ENCODE measurements at places on chromosomes 13 and 19.

DNA sequence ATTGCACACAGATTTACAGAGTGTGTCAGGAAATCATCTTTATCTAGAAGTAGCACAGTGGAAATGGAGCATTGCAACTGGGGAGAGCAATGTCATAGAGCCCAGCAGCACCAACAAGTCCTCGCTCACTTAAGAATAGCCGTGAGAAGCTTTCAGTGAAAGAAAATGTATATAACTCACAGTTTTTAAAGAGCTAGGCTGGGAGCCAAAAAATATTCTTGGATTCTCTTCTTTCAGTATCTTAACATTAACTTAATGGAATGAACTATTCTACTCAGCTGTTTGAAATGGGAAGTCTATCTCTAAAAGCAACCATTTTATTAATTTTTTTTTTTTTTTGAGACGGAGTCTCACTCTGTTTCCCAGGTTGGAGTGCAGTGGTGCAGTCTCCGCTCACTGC, 329.6 kb downstream of the COG6 start:
- no peak for DNase-seq

GRCh38 chr13:65825039-65825438, 1405.1 kb downstream of the PCDH9 start:
- no peak for DNase-seq

- DNase-seq: no peak
Observed at GRCh38 chr19:29545866-29546582, 20.2 kb downstream of the VSTM2B start.

DNA sequence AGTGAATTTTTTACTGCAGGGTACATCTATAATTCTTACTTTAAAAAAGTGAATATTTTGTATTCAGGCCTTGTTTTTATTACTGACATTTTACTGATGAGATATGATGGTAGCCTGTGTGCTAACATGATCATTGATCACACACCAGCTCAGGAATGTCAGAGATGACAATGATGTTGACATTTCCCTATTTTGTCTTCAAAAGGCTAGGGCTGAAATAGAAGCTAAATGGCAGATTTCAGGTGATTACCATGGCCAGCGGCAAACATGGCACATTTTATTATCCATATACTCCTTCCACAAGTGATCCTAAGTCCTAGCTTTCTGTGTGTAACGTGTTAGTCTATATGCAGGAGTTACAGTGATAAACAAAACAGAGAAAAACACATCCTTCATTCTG, 544.3 kb upstream of the MIR17HG start:
- no peak for DNase-seq

DNA sequence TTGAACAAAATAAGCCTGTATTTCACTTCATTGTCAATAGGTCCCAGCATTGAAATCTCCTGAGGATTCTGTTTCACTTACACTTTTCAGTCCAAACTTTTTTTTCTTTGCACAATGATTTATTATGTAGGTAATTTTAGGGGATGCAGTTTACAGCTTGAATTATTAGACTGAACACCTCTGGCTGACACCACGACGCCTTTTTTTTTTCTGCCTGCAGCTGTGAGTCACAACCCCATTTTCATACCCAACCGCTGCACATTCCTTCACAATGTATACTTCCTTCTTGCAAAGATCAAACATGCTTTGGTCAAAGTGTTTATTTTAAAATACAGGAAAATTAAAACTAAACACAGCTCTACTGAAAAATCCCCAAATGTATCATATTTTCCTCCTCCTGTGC, 11.4 kb downstream of the ZIC2 start:
- peak; percentile 23 for DNase-seq

DNA sequence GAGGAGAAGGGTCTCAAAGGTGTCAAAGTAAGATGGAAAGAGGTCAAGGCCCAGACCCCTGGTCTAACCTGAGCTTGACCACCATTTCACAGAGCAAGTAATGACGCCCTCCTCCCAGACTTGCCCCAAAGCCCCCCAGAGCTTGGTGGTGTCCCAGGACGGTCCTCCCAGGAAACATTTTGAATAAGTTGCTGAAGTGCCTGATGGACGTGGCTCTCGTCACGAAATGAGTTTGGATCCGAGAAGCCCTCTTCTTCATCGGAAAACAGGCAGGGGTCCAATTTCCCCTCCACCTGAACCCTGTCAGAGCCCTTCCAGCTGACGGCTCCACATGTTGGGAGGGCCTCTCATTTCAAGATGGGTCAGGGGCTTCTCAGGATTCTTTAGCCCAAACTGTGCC, 54.5 kb upstream of the TPM4 start:
- no peak for DNase-seq

Data from SW 1271 (cell line).